ENCODE measurements at places on chromosomes 5 and 9. TPM values are rescaled to one million over a fixed set of nuclear protein-coding genes. Genes with fewer than 3 reads are reported as not detected.

NTNG2 gene
- 46.3 TPM for total RNA-seq

SELENOP gene
- total RNA-seq, result 53.7 TPM

C5orf58 gene
- total RNA-seq, result not detected

SLC46A2 gene
- total RNA-seq, result not detected

CCL28 gene
- total RNA-seq, result 0.47 TPM

MATR3 gene
- total RNA-seq, result 769 TPM

KIF27 gene
- total RNA-seq, result 17.3 TPM

TLN1 gene
- total RNA-seq, result 17.8 TPM

CER1 gene
- not detected for total RNA-seq

LIFR gene
- total RNA-seq, result 83.4 TPM

FAM81B gene
- total RNA-seq, result 0.62 TPM

GHR gene
- 1.2 TPM for total RNA-seq

MRPL41 gene
- total RNA-seq, result 20.0 TPM

LTC4S gene
- total RNA-seq, result 1.7 TPM

OXCT1 gene
- 63.0 TPM for total RNA-seq

CYLC2 gene
- not detected for total RNA-seq

RAB3C gene
- total RNA-seq, result 38.1 TPM

MYMK gene
- not detected for total RNA-seq

SPATA31A5 gene
- total RNA-seq, result not detected

IFNB1 gene
- total RNA-seq, result not detected

MEGF10 gene
- 20.0 TPM for total RNA-seq

DBH gene
- not detected for total RNA-seq

MXD3 gene
- 4.4 TPM for total RNA-seq

PLPP6 gene
- total RNA-seq, result 18.2 TPM

SLC45A2 gene
- 0.16 TPM for total RNA-seq

Measured in occipital lobe (tissue), 3 donors.